ENCODE measurements at places on chromosomes 2 and 18. TPM values are rescaled to one million over a fixed set of nuclear protein-coding genes. Genes with fewer than 3 reads are reported as not detected.

The TMEM178A gene
- 3.9 TPM for total RNA-seq

The SLC4A3 gene
- 3.4 TPM for total RNA-seq

The SERPINB4 gene
- not detected for total RNA-seq

The NEUROD1 gene
- total RNA-seq, result 1.5 TPM

The CPO gene
- 0.32 TPM for total RNA-seq

The RGPD3 gene
- total RNA-seq, result 0.26 TPM

The CYS1 gene
- 5.1 TPM for total RNA-seq

The NCKAP5 gene
- total RNA-seq, result 1.9 TPM

The PELI1 gene
- total RNA-seq, result 48.9 TPM

The ALPI gene
- 8.5 TPM for total RNA-seq

The ASB18 gene
- not detected for total RNA-seq

The CPLX4 gene
- total RNA-seq, result not detected

The RBM44 gene
- total RNA-seq, result 0.35 TPM

The CYP27A1 gene
- 31.0 TPM for total RNA-seq

The NTSR2 gene
- total RNA-seq, result not detected

DNA sequence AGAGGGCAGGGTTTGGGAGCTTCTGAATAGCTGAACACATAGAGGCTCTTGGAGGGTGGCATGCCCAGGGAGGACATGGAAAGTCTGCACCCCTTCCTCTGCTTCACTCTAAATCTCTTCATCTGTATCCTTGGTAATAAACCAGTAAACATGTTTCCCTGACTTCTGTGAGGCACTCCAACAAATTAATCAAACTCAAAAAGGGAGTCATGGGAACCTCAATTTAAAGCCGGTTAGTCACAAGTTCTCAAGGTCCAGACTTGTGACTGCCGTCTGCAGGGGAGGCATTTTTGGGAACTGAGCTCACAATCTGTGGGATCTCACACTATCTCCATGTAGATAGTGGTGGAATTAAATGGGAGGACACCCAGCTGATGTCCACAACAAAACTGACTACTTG is 33.1 kb upstream of the STON1 start:
- no peak for DNase-seq

DNA sequence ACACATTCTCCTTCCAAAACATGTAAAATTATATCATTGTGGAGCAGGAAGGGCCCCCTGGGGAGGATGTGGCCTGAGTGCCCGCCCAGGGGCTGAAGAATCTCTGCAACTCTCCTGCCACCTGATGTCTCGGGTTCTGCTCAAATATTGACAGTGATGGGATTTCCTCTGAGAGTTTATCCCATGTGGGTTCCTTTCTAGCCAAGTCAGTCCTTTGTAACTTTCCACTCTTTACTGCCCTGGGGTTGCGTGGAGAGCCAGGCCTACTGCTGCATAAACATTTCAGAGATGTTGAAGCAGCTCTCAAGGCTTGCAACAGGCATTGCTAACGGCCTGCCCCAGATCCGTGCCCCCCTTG is 4.0 kb upstream of the RAB17 start:
- DNase-seq, result no peak

DNA sequence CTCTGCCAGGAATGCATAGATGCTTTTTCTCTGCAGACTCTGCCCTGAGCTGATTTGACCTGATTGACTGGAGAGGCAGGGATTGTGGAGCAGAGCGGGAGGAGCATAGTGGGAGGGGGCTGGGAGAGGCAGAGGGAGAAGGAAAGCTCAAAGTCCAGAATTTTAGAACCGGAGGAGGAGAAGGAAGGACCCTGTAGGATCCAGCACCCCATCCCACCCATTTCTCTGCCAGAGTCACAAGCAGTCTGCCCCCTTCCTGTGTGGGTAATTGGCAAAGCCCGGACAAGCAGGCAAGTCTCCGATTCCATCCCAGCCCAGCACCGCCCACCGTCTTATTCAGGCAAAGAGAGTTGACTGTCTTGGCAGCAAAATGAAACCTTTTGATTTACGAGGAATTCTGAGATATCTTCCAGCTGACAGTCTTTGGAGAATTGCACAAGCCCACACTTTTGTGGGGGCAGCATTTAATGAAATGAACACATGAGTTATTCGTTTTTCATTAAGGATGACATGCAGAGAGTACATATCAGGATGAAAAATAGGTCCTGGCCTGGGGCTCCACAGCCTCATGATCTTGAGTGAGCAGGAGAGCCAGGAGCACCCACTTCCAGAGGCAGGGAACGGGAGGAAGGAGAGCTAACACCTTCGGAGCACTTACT is 103.1 kb downstream of the MCFD2 start:
- peak; percentile 31 for DNase-seq

DNA sequence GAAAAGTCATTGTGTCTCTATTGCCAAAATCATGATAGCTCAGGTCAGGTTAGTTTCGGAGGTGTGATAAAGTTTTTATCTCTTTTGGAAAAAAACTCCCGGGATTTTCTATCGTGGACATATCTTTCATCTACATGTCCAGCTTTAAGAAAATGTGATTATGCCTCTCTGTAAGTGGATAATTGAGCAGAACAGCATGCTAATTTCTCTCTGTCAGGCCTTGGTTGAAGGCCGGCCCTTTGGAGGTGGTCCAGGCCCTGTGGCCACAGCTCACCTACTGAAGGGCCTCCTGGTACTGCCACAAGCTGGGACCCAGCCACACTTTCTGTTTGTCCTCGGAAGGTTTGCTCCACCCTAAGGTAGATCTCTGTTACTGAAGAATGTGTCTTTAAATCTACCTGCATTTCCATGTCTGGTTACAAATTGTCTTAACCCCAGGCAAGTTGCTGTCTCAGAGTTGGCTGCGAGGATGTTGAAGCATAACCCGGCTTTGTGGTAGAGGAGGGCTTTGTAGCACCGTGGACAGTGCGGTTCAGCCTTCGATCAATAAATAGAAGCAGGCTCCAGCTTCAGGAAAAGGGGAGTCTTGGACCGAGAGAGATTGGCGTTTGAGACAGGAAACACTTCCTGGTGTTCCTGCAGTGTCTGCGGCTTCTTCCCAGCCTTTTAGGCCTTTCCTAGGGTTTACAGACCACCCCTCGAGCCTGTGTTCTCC is 25.5 kb downstream of the TCF7L1 start:
- DNase-seq, result no peak

- no peak for DNase-seq
Observed at GRCh38 chr2:129903586-129904425, 75.7 kb upstream of the RAB6C start.

GRCh38 chr2:72678024-72678423 is 147.8 kb downstream of the EXOC6B start:
- DNase-seq, result no peak

GRCh38 chr18:76819411-76820136 is 2.8 kb upstream of the ZNF236 start:
- no peak for DNase-seq

GRCh38 chr18:6751222-6751621 is 21.7 kb downstream of the ARHGAP28 start:
- DNase-seq, result no peak

GRCh38 chr2:108571286-108571685 is 37.0 kb downstream of the LIMS1 start:
- DNase-seq, result no peak

- DNase-seq, result no peak
Observed at GRCh38 chr18:67218556-67218955, 298.0 kb downstream of the DSEL start.

DNA sequence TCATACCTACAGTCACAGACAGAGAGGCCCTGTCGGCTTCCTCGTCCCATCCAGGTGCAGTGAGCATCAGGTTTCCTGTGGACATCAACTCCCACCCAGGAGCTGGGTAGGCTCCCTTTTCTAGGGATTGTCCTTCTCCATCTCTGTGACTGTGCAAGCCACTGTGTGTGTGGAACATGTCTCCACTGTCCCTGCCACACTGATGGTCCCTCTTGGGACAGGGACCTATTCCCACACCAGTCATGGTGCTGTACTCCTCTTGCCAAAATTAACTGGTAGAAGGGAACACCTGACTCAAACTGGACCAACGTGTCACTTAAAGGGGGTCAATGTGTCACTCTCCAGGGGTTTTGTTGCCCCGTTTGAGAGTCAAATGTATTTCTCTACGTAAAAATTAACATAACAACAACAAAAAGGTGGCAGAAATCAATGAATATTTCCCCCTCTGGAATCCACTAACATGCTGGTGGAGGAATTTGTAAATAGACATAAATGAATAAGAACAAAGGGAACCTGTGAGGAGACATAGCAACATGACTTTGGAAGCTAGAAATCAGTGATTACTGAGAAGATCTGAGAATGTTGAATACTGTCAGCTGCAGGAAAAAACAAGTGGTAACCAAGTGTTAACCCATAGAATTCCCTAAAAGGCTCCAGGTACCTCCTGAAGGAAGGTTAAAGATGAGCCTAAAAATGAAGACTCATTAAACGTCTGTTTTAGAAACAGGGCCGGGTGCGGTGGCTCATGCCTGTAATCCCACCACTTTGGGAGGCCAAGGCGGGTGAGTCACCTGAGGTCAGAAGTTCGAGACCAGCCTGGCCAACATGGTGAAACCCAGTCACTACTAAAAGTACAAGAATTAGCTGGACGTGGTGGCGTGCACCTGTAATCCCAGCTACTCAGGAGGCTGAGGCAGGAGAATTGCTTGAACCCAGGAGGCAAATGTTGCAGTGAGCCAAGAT is 40.4 kb downstream of the SH2D6 start:
- no peak for DNase-seq

DNA sequence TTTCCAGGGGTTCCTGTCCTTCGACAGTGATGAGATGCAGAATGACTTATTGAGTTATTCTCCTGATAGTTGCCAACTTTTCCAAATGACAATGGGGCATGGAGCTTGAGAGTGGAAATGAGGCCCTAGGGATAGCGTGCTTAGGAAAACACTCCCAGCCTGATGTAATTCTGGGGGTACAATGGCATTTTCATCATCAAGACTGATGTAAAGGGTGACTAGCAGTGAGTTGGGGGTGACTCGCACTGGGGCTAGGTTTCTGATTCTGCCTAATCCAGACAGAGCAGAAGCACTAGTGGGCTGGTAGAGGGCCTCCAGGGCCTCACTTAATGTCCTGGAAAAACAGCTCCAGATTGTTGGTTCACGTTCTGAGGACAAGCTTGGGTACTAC is 34.0 kb upstream of the IL37 start:
- DNase-seq, result no peak

DNA sequence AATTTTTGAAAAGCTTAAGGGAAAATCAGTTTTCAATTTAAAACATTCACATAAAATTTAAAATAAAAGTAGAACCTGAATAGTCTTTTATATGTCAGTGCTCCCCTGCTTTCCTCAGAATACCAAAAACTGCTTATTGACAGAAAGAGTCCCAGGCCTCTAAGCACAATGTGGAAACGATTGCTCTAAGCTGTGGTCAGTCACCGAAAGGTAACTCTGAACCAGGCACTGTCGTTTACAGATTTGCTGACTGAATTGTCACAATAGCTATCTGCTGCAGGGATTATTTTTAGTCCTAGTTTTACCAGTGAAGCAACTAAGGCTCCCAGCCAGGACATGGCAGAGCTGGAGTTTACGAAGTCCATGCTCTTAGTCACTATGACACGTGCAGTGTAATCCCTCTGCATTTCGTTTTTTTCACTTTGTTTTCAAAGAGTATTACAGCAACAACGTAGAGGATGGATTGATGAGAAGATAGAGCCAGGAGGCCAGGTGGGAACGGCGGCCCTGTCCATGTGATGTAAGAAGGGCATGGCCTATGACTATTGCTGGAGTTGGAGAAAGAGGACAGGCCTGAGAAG is 28.1 kb upstream of the TMEM247 start:
- no peak for DNase-seq

GRCh38 chr2:220821683-220822082 is 750.4 kb downstream of the EPHA4 start:
- no peak for DNase-seq

DNA sequence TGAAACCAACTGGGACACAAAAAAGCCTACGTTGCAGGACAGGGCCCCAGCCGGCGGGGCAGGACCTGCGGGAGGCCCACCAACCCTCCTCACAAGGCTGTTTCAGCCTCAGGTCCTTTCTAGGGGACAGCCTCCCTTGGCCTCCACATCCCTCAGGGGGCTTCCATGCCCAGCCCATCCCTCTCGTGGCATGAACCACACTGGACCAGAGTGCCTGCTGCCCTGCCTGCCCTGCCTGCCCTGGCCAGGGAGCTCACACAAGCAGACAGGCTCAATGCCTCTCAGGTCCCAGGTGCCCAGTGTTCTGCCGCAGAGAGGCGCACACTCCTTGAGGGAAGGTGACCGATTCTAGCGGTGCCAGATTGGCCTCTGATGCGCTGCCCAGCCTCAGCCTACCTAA is 57.4 kb downstream of the HDAC4 start:
- peak; percentile 26 for DNase-seq

DNA sequence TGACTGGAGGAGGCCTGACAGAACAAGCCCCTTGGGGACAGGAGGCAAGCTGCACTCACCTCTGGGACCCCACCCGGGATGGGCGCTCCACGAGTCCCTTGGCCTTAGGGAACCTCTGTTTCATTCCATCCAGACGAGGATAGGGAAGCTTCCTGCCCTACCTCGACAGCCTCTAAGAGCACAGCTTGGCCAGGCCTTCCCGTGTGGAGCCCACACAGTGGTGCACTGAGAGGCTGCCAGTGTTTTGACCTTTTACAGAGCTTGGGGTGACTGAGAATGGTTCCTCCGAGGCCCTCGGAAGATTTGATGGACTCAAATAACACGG is 91.4 kb upstream of the SMAD7 start:
- DNase-seq, result no peak

DNA sequence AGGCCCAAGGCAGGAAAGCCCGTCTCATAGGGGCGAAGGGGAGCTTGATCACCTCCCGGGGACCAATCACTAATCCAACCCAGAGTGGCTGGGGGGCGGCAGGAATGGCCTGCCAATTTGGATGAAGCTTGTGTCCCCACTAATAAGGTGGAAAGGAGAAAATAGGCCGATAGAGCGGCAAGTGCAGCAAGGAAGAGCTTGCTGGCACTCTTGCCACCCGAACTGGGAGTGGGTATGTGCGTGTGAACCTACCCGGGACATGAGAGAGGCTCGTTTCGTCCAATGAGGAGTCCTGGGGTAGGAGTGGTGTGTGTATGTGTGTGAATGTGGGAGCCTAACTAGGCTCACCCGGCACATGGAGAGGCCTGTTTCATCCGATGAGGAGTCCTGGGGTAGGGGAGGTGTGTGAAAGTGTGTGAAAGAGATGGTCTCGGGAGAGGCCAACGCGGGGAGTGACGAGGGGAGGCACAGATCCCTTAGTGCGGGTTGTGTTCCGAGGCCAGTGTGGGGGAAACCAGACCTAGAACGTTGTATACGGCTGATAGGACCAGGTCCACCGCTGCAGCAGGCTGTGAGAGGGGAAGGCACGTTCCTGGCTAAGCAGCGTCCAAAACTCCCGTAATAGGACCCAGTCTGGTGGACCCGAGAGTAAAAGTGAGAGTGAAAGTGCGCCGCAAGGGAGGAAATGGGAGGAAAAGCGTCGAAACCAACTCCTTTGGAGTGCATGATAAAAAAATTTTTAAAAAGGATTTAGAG is 47.1 kb upstream of the SELENOI start:
- peak; percentile 48 for DNase-seq

GRCh38 chr2:64837925-64838641 is 151.1 kb upstream of the SLC1A4 start:
- peak; percentile 29 for DNase-seq

Data from mucosa of descending colon (tissue), 3 donors.